ENCODE measurements at places on chromosomes 2 and 18.

GRCh38 chr2:9109871-9110270, 96.7 kb upstream of the ASAP2 start:
- DNase-seq = no peak

DNA sequence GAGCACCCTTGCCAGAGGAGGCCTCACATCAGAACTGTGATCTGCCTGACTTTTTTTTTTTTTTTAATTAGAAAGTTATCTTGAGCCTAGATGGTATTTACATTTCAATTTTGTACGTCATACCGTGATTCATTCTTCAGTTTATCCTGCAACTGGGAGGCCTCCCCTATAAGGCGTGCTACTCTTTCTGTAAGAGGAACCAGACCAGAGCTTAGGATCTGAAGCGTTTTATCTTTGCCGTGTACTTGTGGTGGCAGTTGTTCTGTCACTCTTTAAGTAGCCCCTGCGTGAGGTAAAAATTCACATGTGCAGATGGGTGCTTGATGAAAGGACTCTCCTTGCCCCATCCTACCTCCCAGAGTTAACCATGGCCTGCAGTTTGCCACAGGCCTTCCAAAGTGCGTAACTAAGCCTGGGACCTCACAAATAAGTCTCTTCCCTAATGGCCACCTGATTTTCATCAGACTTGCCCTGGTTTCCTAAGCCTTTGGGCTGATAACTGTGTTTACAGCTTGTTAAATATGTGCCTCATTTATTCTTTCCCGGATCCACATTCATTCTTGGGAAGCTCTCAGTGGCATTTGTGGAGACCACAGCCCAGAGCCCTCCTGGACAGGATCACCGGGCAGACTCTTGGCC, 96.0 kb downstream of the MTCL1 start:
- DNase-seq = no peak

DNA sequence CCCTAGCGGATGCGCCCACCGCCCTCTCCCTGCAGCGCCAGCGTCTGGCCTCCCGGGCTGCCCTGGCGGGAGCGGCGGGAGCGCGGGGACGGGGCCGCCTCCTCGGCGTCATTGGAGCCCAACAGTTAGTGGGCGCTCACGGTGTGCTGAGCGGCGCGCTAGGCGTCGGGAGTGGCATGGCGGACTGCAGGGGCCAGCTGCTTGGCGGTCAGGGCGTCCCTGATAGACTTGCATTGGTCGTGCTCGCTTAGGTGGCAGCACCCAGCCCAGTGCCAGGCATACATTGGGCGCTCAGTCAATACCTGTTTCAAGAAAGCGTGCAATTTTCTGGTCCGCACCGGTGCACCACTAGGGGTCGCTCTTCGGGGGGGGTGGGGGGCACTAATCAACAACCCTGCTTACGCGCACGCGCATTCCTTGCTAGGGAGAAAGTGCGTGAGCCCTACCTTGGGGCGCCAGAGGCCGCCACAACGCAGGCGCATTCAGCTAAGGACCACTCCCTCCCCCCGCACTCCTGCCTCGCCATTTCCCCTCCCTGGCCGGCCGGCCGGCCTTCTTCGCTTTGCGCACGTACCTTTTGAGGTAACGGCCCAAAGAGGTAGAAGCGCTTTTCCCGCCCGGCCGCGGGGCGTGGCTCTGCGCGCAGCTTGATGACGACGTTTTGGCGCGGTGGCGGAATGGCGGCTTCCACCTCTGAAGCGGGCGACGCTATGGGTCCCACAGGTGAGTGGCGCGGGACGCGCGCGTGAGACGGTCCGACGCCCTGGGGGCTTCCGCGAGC, 411 bp upstream of the MZT2A start:
- DNase-seq = peak; percentile 99

- DNase-seq = no peak
These were observed 2.3 kb downstream of the STPG4 start for GRCh38 chr2:47152803-47153202.

DNA sequence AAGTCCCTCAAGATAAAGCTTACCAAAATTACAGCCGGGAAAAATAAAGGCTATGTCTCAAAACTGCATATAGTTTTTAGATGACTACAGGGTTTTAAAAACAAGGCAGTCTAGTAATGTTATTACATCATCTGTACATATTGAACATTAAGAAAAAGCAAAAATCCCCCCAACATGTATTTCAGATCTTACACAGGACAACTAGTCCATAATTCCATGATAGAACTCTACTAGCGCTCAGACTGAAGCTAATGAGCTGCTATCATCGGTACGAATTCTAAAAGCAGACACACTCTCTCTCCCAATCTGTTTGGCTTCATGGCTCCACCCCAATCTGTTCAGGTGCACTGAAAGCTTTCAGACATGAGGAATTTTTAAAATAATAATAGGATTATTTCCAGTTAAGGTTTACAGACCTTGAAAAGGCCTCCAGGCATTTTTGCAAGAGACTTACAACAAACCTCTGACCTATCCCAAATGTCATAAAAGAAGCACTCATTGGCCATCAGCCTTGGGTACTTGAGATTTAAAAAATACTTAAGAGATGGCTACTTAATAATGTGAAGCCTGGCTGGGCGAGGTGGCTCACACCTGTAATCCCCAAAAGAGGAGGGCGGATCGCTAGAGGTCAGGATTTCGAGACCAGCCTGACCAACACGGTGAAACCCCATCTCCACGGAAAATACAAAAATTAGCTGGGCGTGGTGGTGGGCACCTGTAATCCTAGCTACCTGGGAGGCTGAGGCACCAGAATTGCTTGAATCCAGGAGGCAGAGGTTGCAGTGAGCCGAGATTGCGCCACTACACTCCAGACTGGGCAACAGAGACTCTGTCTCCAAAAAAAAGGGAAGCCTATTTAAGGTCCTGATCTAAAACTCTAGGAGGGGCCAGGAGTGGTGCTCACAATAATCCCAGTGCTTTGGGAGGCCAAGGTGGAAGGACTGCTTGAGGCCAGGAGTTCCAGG, 2.0 kb downstream of the NPC1 start:
- DNase-seq = no peak

GRCh38 chr2:95047629-95048510, 22.4 kb downstream of the MAL start:
- DNase-seq = peak; percentile 75

DNA sequence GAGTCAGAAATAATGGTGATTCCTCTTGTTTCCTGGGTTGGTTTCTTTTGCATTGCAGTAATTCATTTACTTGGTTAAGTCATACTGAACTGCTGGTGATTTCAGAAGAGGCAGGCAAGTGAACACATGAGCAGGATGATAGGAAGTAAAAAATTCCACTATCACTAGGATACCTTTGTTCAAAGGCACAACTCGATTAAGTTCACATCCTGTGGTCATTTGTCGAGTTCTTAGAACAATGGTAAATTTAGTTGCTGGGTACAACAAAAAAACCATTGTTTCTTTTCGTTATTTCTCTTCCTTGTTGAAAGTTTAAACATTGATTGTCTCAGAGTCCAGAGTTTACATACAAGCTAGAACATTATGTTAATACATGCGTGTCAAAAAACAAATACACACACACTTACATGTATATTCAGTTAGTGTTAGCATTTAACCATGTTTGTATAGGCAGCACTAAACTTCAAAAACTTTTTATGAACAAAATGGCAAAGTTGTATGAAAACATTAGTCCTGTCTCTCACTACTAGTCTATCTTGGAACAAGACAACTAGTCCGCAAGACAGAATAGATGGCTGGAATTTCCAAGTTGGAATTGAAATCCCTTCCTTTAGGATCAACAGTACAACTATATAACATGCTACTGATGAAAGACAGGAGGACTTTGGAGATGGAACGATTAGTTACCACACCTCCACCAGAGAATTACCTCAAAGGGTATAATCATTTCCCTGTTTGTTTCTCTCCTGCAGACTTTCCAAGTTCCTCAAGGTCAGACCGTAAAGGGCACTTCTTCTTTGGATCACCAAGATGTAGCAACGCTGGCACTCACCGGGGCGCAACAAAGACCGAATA, 26.2 kb downstream of the STK39 start:
- DNase-seq = no peak

- DNase-seq = no peak
These were observed 95.7 kb downstream of the EFEMP1 start for GRCh38 chr2:55827855-55828254.

- no peak for DNase-seq
These were observed 21.3 kb upstream of the CD28 start for GRCh38 chr2:203685081-203685621.

GRCh38 chr2:158140201-158140600, 38.5 kb downstream of the UPP2 start:
- DNase-seq = no peak

DNA sequence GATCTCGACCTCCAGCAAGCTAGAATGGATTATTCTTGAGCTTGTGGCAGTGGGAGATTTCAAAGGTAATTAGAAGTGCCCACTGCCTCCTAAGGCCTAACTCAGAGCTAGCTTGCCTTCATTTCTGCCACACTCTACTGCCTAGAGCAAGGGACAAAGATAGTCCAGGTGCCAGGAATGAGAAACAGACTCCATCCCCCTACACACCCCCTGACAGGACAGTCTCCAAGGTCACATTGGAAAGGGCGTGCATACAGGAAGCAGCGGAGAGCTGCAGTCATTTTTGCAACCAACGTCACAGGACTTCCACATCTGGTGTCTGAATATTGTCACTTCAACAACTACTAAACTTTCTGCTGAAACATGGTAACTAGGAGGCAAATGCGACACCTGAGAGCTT, 101.0 kb upstream of the SH3BP4 start:
- no peak for DNase-seq

GRCh38 chr2:231342061-231342711, 53.3 kb upstream of the B3GNT7 start:
- no peak for DNase-seq

- no peak for DNase-seq
These were observed 9.6 kb downstream of the GDF7 start for GRCh38 chr2:20676353-20677215.

GRCh38 chr2:60885683-60886082, 4.3 kb downstream of the REL start:
- DNase-seq = no peak

DNA sequence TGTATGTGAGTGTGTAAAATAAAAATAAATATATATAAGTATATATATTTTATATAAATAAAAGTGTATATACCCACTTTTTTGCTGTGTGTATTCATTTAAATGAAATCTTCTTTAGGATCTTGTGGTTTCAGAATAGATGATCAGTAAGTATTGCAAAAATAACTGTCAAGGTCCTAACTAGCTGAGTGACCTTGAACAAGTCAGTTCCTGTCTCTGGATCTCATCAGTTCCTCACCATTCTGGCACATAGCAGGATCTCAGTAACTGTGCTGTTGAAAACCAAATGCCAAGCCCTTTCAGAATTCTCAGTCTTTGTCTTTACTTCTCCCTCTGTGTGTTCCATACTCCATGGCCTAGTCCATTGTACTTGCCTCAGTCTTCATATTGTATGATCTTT, 115.3 kb upstream of the CXCR4 start:
- no peak for DNase-seq

DNA sequence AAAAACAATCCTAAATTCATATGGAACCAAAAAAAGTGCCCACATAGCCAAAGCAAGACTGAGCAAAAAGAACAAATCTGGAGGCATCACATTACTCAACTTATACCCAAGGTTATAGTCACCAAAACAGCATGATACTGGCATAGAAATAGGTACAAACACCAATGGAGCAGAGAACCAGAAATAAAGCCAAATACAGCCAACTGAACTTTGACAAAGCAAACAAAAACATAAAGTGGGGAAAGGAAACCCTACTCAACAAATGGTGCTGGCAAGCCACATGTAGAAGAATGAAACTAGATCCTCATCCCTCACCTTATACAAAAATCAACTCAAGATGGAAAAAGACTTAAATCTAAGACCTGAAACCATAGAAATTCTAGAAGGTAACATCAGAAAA, 40.5 kb downstream of the CRYGD start:
- DNase-seq = no peak

DNA sequence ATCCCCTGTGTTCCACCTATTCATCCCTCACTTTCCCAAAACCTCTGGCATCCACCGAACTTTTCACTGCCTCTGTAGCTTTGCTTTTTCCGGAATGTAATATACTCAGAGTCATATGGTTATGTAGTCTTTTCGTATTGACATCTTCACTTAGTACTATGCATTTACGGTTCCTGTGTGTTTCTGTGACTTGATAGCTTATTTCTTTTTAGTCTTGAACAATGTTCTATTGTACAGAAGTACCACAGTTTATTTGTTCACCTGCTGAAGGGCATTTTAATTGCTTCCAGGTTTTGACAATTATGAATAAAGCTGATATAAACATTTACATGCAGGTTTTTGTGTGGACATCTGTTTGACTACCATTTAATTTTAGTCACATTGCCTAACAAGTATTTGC, 154.7 kb upstream of the DOK6 start:
- peak; percentile 97 for DNase-seq

Data from NCI-H1417 (cell line).